ENCODE measurements at places on chromosomes 6 and 20.
A peak's percentile ranks its signal among the peaks of the same experiment; 100 is the strongest.

DNA sequence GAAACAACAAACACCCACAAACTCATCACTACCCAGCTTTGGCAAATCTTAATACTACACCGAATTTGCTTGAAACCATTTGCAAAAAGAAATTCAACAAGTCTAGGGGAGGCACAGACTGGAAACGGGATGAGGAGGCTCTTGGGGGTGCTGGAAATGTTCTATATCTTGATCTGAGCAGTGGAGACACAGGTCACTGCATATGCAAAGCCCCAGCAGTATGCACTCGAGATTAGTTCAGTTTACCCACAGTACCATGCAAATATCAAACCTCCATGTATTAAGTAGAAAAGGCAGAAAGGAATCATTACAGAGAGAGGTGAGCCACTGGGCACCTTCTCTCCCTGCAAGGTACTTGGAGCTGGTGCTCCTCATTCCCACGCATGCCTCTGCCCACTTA is 75.9 kb downstream of the PREX1 start:
- no peak for DNase-seq

GRCh38 chr6:98636941-98637340 is 197.4 kb upstream of the POU3F2 start:
- DNase-seq, result no peak

DNA sequence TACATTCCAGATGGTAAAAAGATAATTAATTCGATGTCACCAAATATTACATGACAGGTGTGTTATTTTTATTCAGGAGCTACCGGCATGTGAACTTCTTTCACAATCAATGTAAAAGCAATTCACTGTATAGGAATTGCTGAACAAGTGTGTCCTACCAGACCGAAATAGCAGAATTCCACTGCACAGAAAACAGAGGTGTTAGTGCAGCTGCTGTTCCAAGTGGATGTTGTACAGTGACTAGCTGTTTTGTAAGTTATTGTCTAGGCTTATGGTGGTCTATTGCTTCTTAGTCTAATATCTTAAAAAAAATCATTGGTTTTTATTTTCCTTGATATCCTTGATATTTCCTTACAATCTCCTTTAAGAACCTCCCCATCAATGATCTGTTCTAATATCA is 107.4 kb downstream of the COL19A1 start:
- DNase-seq, result no peak

- DNase-seq, result no peak
Observed at GRCh38 chr6:3959385-3959784, 110.2 kb downstream of the FAM50B start.

- DNase-seq, result no peak
Observed at GRCh38 chr20:11067359-11067758, 393.6 kb upstream of the JAG1 start.

DNA sequence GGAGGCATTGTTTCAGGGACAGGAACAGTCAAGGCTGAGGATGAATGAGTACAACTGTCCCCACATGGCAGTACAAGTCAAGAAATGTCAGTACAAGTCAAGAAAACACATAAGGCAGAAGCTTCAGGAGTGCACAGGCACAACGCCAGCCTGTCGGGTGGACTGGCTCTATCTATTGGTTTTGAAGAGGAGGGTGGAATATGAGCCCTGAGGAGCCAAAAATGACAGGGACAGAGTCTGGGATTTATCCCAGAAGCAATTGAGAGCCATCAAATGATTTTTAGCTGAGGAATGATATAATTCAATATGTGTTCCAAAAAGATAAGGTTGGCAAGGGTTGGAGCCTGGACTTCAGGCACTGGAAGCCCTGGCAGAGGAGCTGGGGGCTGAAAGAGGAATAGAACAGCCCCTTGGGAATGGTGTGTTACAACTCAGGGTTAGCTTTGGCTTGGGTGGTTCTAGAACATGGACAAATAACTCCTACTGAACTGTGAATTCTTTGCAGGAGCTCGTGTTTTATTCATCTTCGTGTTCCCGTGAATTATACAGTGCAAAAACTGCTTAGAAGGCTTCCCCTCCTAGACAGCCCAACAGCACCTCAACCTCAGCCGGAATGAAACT is 425.7 kb upstream of the ARID1B start:
- no peak for DNase-seq

DNA sequence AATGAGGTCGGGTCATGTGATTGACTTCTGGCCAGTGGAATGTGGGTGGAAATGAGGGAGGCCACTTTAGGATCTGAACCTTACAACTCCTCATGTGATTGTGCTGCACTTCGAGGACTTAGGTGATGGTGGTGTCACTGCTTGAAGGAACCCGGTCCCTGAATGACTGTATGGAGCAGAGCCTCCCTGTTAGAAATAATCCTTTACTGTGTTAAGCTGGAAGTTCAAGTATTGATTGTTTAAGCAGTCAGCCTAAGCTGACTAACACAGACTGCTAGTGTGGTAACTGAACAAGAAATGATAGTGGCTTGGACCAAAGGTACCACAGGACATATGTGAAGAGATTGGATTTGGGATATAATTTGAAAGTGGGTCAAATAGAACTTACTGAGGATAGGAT is 138.0 kb downstream of the OPN5 start:
- no peak for DNase-seq

DNA sequence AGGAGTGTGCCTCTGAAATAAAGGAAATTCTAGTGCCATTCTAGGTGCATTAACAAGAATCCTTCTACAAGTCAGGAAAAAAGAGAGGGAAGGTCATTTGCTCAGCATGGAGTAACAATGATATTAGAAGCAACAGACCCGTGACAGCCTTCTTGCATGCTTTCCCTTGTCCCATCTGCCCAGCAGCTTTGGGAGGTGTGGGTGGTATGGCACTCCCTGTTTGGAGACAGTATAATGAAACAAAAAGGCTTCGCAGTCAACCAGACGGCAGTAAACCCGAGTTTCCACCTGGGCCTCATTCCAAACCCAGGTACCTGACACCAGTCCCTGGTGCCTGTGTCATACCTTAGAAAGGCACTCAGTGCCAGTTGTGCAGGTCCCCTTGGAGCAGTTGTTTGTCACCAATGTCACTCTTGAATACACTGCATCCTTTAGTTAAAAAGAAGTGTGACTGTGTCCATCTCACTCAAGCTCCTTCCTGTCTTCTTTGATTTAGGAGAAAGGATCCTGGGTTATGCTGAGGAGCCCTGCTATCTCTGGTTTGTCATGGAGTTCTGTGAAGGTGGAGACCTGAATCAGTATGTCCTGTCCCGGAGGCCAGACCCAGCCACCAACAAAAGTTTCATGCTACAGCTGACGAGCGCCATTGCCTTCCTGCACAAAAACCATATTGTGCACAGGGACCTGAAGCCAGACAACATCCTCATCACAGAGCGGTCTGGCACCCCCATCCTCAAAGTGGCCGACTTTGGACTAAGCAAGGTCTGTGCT is 14.7 kb downstream of the STK35 start:
- DNase-seq, result no peak

GRCh38 chr6:395432-396125 is 4.0 kb downstream of the IRF4 start:
- DNase-seq, result peak; percentile 27

GRCh38 chr6:167116109-167116837 is 6.6 kb upstream of the CCR6 start:
- peak; percentile 50 for DNase-seq
